Cardiac septum (tissue), 1 donor: ENCODE measurements at places on chromosomes 13 and 19. TPM values are rescaled to one million over a fixed set of nuclear protein-coding genes. Genes with fewer than 3 reads are reported as not detected.

TMEM190 gene
- total RNA-seq = not detected

STOML3 gene
- total RNA-seq = not detected

VSIG10L gene
- 0.86 TPM for total RNA-seq

DNA sequence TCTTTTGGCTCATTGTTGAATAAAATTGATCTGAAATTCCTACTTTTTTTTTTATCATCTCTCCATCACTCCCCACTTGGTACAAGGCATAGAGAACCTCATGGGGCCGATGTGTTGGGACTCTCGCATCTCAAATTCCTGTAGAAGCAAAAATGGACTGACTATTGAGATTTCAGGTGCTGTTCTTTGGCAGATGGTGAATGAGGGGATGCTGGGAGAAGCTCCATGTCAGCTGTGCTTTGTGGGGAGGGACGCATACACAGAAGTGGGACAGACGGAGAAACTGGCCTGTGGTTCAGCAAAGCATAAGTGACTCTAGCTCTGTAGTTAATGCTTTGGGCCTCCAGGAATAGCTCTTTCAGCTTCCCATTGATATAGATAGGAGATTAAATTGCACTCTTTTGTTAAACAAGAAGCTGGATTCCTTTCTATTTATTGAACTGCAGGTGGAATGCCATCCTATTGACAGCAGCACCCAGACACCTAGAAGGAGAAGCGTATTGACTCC, 194.5 kb upstream of the RNF113B start:
- no peak for DNase-seq

DNA sequence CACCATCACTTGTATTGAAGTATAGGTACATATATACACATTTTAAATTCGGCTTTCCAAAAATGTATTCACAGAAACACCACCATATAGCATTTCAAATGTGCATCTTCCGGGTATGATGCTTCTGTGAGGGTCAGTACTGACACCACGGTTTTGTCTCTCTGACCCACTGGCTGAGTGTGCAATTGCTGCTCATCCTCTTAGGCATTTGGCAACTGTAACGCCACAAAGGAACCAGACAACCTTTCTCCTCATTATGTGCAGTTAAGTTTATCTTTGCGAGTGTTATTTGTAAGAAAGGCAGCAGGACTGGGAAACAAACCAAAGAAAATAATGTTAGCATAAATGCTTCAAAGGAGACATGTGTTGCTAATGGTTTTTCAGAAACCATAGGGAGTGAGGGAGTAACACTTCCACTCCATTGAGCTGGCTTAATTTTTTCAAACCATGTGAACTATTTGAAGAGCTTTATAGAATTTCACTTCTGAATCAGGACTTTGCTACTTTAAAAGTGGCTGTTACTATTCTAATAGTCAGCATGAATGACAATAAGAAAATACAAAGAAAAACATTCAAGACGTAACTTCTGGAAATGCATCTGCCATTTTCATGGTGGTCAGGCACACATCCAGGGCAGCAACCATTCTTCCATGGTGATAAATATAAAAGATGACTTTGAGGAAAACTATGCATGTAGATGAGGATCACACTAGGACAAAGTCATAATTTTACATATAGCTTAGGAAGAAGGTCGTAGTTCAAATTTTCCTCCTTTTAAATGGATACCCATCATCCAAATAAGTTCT, 423.3 kb downstream of the MZT1 start:
- DNase-seq = no peak

DNA sequence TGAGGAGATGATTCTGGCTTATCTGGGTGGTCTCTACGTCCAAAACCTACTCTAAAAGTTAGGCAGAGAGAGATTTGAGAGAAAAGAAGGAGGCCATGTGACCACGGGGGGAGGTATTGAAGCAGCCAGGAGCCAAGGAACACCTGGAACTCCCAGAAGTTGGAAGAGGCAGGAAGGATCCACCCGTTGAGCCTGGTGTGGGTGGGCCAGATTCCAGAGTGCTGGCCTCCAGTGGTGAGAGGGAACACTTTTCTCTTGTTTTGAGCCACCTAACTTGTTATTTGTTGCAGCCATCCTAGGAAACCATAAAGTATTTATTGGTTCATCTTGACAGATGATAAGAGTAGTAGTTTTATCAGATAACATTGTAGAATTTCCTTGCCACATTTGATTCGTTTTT, 396.9 kb downstream of the MYO16 start:
- no peak for DNase-seq

GRCh38 chr19:1748115-1748872, 5.0 kb upstream of the ONECUT3 start:
- DNase-seq = no peak

DNA sequence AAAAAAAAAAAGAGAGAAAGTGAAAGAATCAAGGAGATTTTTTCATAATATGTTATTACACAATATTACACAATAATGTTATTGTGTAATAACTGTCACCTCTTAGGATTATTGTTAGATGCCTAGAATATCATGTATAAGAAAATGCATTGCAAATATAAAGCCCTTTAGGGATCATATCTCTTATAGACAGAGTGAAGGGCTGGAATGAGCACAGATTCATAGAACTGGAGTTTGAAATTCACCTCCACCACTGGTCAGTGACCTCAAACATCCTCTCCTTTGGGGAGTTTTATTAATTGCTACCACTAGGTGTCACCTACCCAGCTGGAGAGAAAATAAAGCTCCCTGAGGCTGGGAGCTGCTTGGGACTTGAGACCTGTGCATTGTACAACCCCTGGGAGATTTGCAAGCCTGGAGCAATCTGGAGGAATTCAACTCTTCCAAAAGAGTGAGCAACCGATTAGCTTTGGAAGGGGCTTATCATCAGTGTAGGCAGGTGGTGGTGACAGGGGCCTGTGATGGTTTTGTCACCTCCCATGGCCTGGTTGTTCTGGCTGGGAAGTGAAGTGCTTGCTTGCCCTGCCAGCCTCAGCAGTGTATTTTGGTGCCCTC, 30.3 kb upstream of the FRY start:
- no peak for DNase-seq

- no peak for DNase-seq
Measured at GRCh38 chr13:43243711-43244110, 220.3 kb downstream of the DNAJC15 start.

DNA sequence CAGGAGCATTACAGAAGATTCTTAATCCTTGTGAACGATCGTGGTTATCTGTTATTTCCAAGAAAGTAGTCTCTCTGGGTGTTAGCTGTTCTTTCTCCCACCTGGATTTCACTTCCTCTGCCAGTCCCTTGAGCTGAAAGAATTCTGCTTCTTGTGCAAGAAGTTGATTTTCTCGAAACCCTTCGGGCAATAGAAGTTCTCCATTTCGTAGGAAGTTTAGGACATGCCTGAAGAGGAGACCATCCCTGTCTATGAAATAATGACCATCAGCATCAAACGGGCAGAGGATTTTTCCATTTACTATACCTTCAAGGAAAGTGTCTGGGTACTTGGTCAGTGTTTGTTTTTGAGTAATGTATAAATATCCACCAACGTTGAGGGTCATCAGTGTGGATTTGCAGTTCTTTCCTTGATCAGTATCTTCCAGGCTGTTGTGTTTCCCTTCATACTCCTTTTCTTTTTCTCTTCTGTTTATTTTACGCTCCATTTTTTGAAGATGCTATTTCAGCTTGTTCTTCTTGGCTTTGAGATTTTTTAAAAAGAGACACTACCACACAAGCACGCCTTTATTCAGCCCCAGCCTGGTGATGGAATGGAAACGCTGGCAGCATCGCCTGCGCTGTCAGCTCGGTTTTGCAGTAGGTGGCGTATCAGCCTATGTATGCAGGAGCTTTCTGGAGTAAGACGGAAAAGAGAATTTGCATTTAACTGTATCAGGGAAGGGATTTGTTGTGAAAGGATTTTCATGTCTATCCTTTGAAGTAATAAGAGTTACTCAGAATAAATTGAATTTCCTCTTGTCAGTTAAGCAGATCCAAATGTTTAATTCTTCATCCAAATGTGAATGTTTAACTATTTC, 6.5 kb downstream of the KCTD4 start:
- no peak for DNase-seq

DNA sequence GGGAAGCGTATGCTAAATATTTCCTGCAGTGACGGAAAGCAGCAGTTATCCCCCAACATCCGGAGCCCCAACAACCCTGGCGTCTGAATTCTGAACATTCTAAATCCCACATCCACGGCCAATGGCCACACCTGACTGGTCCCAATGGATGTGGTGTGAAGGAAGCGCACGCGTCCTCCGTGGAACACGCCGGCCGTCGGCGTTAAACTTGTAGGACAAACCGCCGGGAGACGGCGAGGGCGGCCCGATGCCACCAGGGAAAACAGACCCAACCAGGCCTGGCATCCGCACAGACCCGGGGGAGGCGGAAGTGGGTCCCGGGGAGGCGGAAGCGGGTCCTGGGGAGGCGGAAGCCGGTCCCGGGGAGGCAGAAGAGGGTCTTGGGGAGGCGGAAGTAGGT, 3.2 kb downstream of the SHC2 start:
- no peak for DNase-seq

GRCh38 chr13:106498571-106498970, 36.9 kb downstream of the EFNB2 start:
- DNase-seq = no peak

DNA sequence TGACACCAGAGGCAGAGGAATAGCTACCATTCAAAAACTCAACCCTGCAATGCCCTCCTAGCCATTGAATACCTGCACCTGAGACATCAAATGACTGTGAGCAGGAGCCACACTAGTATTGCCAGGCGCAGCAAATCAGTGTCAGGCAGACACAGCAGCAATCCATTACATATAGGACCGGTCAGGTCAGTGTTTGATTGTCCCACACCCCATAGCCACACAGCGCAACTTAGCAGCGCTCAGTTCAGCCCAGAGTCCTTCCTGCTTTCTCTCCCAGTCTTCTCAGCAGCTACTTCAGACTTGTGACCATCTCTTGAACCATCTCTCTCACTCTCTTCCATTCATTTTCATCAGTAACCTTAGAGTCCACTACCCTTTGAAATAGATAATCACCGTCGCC, 181.6 kb upstream of the GPR12 start:
- no peak for DNase-seq
